ENCODE measurements at places on chromosomes 13 and 19. TPM values are rescaled to one million over a fixed set of nuclear protein-coding genes. Genes with fewer than 3 reads are reported as not detected.

Gene SIAH3
- 0.81 TPM for polyA plus RNA-seq

Gene MYCBP2
- 64.2 TPM for polyA plus RNA-seq

Gene ONECUT3
- not detected for polyA plus RNA-seq

Gene KLK1
- polyA plus RNA-seq: 1.8 TPM

Gene KISS1R
- polyA plus RNA-seq: 1.3 TPM

Gene ZNF835
- 4.4 TPM for polyA plus RNA-seq

Gene PEG3
- polyA plus RNA-seq: 74.4 TPM

DNA sequence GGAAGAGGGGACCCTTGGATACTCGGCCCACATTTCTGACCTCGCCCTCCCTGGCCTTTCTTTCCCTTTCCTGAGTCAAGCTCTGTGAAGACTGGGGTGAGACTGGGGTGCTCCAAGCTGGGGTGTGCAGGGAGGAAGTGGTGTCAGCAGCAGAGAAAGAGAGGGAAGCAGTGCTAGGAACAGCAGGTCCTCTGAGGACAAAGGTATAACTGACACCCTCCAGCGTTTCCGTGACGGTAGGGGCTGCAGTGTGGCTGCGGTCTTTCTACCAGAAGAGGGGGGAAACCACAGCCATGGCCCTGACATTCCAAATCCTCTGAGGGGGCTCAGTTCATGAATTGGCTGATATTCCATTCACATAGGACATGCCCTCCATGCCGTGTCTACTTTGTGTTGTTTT, 1.1 kb downstream of the KIR3DL2 start:
- DNase-seq: no peak

DNA sequence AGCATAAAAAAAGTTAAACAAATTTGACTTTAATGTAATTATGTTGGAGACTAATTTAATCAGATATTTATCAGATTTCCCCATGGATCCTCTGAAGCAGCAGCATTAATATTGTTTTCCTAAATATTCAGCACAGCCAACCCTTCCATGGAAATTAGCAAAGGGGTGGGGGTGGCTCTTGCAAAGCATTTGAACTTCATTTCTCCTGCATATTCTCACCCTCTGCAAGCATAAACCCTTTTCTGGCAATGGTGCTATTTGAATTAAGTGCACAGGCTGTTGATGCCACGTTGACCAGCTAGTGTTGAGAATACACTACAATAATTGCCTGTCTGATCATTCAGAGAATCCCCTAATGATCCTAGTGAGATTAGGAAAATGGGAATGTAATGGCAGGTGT, 488.1 kb upstream of the KLF12 start:
- DNase-seq: no peak

GRCh38 chr13:30868799-30869470, 37.1 kb upstream of the MEDAG start:
- no peak for DNase-seq

GRCh38 chr13:46178143-46178542, 3.8 kb downstream of the LCP1 start:
- no peak for DNase-seq

DNA sequence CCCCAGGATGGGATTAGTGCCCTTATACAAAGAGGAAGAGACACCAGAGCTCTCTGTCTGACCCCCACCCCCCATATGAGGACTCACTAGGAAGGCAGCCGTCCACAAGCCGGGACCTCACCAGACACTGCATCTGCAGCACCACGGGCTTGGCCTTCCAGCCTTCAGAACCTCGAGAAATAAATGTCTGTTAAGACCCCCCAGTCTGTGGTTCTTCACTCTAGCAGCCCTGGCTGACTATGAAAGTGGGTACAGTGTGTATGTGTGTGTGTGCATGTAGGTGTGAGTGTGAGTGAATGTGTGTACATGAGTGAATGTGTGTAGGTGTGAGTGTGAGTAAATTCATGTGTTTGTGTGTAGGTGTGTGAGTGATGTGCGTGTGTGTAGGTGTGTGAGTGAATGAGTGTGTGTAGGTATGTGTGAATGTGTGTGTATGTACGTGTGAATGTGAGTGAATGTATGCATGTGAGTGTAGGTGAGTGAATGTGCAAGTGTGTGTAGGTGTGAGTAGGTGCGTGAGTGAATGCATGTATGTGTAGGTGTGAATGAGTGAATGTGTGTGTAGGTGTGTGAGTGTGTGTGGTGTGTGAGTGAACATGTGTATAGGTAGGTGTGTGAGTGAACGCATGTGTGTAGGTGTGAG, 201.6 kb upstream of the ZNF536 start:
- DNase-seq: no peak

DNA sequence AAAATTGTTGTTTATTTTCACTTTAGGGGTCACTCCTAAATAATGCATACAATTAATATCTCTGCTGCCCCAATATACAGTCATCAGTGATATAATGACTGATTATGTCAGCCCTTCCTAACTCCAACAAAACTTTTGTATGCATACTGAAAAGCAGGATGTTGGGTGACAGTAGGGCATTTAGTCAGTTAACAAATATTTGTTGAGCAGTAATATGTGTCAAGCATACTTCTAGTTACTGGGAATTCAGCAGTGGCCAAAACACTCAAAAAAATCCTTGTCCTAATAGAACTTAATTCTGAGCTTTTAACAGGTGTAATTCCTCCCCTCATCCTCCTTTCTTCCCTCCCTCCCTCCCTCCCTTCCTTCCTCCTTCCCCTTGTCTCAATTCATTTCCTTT, 560.7 kb upstream of the KLHL1 start:
- DNase-seq: no peak

DNA sequence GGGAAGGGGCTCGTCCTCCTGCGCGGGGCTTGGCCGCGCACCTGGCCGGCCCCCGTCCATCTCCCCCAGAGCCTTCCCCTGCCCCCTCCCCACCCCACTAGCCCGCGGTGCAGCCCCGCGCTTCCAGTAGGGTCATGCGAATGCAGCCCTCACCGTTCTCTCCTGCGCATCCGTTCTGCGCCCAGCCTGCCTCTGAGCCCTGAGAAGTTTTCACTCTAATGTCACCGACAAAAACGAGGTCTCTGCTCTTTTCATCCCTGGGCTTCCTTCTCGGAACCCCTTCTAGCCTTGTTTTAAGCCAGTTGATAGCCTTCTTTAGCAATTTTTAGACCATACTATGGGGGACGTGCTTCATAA, 97.4 kb downstream of the ATP8A2 start:
- no peak for DNase-seq

- no peak for DNase-seq
Observed at GRCh38 chr13:33015241-33015668, 968 bp upstream of the KL start.

DNA sequence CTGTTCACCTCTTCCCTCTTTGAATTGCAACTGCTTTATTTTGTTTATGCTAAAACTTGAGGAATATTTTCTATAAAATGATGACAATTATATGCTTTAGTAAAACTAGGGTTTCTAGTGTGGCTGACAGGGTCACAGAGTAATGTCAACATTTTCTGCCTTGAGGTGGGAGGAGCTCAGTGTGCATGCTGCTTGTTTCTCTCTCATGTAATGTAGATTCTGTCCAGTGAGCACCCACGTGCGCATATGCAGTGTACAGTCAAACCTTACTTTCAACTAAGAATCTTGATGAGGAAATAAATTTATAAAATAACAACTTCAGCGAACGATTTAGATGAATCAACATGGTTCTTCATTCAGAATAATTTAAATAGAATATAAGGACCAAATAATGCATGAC, 603.9 kb downstream of the PCDH17 start:
- DNase-seq: no peak

DNA sequence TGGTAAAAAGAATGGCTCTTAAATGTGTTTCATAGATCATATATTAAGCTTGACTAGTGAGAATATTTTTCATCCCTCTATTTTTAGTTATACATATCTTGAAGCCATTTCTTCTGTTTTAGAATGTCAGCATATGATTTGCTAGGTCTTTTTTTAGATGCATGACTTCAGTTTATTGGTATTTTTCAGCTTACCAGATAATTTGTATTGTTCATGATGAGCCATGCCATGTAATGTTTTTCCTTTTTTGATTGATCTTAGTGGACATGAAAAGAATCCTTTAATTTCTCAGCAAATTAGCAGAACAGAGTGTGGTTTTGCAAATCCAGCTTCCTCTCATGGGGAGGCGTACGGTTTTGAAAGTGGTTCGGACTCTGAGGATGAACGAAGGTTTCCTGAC, 168.5 kb downstream of the LMO7 start:
- no peak for DNase-seq

DNA sequence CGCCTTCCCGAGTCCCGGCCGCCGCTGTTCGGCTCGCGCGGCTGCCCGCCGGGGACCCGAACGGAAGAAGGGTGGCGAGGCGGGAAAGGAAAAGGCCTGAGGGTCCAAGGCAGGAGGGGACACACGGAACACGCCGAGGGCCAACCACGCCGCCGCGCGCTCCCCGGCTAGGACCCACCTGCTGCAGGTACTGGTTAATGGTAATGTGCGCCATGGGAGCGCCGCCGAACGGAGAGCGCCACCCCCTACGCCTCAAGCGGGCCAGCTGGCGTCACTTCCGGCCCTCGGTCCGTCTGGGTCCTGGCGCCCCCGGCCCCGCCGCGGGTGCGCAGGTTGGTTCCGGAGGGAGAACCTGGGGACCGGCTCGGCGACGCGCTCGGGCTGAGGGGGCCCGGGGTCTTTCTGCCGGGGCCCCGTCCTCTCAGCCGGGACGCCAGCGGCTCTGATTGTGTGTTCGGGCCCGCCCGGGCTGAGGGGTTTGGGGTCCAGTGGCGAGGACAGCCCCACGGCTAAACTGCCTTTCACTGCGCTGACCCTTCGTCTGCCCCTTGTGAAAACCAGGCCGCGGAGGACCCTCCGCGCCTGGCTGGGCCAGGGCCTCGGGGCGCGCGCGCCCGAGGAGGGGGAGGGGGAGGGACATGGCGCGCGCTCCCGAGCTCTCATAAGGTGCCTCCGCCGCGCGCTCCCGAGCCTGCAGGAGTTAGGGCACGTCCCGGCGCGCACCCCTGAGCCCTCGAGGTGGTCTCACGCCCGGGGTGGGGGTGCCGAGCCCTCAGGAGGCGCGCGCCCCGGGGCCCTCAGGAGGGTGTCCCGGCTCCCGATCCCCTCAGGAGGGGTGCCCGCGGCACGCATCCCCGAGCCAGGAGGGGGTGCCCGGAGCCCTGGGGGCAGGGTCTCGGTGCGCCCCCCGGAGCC, at the start of gene PCID2:
Gene PCID2, minus strand, starts transcription at position 249 of the 915 bp plus-strand sequence. Its CDS starts 35 bp downstream, at position 214.
- peak; percentile 81 for DNase-seq

- DNase-seq: no peak
Observed at GRCh38 chr13:71218960-71219359, 648.0 kb downstream of the DACH1 start.

GRCh38 chr13:60759499-60759898, 362.5 kb downstream of the TDRD3 start:
- DNase-seq: no peak

DNA sequence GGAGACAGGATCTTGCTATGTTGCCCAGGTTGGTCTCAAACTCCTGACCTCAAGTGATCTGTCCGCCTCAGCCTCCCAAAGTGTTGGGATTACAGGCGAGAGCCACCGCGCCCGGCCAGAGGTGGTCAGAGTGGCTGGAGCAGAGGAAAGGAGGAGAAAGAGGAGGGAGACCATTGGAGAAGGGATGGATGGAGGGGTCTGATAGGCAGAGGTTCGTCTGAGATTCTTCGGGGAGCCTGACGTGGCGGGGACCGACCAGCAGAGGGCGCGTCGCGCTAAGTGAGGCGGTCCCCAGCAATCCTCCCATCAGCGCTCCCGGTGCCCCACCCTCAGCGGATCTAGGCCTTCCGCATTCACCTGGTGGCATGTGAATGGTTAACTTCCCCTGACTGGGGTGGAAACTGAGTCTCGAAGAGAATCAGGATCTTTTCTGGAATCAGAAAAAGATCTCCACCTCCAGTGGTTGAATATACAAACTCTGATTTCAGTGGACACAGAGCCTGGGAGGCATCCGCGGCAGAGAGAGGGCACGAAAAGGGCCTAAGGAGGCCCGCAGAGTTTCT, 8.8 kb downstream of the GTPBP3 start:
- DNase-seq: no peak

DNA sequence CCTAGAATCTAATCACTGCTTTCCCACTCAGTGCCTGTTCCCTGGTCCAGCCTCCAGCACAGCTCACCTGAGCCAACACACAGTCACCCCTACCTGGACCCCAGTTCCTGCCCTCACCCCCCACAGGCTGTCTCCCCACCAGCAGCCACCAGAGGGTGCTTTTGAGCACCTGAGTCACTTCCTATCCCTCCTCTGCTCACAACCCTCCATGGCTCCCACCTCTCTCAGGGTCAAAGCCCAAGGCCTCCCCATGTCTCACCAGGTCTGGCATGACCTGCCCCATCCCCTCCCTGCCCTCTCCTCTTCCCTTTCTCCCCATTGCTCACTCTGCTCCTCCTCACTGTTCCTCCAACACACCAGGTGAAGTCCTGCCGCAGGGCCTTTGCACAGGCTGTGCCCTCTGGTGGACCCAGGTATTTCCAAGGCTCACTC, 7.1 kb upstream of the DPP9 start:
- DNase-seq: no peak

DNA sequence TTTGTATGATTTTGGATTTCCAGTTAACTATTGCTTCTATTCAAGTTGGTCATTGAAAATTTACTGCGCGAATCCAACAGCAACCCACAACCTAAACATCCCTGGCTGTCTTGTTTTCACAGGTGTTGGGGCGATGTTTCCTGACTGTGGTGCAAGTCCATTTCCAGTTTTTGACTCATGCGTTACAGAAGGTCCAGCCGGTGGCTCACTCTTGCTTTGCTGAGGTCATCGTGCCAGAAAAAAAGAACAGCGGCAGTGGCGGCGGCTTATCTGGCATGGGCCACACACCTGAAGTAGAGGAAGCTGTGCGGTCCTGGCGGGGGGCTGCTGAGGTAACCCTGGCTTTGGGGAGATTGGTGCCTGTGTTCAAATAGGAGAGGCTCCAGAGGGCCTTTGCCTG, 45.2 kb upstream of the GPI start:
- no peak for DNase-seq

GRCh38 chr19:54245936-54246335, 3.3 kb upstream of the LILRA6 start:
- DNase-seq: no peak

GRCh38 chr13:34696296-34696695, 245.8 kb upstream of the NBEA start:
- DNase-seq: no peak

DNA sequence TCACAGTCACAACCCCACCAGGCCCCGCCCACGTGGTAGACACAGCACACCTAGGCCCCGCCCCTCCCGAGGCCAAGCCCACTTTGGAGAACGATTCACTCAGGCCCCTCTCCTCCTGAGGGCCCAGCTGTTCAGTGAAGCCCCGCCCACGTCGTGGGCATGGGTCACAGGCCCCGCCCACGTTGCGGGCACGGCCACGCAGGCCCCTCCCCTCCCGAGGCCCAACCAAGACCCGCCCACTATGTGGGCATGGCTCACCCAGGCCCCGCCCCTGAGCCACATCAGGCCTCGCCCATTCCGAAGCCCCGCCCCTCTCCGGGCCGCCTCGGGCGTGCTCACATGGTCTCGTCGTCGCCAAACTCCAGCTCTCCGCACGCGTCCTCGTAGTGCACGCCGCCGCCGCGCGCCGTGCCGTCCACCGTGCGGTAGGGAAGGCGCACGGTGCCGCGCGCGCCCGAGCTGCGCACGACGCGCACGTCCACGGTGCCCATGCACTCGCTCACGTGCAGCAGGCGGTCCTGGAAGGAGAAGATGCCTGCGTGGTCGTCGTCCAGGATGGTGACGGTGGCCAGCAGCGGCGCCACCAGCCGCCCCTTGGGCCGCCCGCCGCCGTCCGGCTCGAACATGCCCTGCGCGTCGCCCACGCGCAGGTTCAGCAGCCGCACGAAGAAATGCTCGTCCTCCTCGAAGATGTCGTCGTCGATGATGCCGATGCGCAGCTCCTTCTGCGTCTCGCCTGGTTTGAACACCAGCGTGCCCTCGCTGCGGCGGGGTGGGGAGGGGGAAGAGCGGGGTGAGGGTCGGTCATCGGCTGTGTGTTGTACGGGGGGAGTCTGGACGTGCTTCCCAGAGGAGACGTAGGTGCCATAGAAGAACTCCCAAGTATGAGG, 24.0 kb downstream of the SLC8A2 start:
- DNase-seq: no peak
